PC-3 (cell line): ENCODE measurements at places on chromosomes 5 and 9.
A peak's percentile ranks its signal among the peaks of the same experiment; 100 is the strongest.

DNA sequence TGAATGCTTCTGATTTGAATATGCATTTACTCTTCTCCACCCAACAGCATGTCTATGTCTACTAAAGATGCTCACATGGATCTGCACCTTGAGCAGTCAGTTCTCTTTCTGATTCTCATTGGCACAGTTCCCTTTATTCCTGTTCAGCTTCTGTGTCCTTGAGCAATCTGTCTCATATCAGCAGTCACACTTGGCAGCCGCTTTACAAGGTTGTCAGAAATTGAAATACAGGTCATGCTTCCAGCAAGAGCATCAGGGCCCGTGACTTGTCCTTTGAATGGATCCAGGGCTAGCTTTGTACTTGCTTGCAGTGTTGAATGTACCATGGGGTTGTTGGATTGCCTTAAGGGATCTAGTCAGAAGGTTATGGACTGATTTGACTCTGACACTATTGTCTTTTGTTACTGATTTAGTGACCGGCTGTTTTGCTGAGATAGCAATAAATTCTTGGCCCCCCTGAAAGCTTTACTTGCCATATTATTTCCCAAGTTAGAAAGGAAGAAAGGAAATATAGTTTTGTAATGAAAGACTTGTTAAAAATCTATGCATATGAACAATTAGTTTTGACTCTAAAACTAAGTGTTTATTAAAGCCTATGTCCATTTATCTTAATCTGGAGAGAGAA lies 273.4 kb upstream of the ISL1 start:
- DNase-seq = no peak

DNA sequence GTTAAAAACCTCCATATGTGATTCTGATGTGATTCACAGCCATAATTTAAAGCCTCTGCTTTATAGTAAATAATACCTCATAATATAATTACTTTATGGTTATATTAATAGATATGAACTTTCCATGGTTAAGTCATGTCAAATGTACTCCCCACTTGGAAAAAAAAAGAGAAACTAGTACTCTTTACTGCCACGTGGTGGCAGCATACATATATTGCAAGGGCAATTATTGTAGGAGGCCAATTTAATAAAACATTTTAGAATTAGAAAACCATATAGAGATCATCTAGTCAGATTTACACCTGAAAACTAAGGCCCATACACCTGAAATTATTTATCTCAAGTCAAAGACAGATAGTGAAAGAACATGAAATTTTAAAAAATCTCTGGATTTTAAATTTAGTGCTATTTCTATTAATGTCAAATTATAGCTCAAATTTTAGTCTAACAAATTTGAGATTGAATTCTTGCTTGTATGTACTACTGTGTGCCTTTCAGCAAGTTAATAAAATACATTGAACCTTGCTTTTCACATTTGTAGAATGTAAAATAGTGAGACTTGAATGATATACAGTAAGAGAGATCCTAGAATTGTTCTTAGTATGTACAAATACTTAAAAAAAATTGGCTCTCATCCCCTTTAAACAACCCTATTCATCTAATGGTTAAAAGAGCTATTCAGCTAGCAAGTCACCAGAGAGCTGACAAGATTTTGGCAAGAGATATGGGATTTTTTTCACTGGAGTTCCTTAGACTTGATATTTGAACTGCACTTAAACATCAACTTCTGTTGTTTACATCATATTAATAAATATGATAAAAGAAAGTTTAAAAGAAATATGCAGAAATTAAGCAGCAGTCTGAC lies 603.8 kb downstream of the TLE4 start:
- DNase-seq = peak; percentile 63

GRCh38 chr9:34190996-34191892 lies 12.4 kb downstream of the UBAP1 start:
- DNase-seq = peak; percentile 28

DNA sequence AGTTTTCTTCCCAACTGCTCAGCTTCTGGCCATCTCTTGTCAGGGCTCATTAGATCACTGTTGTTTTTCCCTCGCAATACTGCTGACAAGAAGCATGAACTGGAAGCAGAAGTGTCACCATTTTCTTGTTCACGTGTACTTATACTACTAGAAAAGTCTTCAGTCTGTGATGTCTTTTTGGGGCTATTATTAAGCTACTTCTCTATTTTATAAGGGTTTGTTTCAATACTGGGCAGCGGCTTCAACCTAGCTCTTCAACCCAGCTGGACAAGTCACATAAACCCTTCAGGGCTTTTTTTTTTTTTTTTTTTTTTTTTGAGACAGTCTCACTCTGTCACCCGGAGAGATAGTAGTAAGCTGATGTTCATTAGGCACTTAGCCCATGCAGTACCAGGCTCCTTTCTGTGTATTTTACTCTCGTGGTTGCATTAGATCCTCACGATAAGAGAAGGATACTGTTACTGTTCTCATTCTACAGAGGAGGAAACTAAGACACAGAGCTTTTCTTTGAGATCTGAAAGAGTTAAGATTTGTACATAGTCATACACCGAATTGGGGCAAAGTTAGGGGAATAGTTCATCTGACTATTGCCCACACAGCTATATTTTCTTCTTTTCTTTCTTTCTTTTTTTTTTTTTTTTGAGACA lies 20.5 kb downstream of the RAPGEF1 start:
- DNase-seq = no peak

DNA sequence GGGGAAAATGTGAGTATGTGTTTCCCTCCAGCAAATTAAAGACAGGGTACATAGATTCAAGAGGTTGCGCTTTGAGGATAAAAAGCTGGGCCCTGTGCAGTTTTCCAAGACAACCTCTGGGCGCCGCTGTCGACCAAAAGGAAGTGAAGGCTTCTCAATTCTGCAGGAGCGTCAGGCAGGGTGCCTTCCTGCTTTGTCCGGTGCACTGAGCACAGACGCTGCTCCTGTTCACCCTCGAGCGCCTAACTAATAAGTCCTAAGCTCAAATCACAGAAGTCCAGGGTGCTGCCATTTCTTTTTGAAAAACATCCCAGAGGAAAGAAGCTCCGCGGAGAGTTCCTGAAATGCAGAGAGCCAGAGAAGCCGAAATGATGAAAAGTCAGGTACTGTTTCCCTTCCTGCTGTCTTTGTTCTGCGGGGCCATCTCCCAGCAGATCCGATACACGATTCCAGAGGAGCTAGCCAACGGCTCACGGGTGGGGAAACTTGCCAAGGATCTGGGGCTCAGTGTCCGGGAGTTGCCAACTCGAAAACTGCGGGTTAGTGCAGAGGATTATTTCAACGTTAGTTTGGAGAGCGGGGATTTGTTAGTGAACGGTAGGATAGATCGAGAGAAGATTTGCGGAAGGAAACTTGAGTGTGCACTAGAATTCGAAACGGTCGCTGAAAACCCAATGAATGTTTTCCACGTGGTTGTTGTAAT lies at the start of gene PCDHGB1:
TSS of gene PCDHGB1 (plus strand) at position 183 of the 703 bp plus-strand sequence. CDS start at position 345, 162 bp downstream.
- no peak for DNase-seq

DNA sequence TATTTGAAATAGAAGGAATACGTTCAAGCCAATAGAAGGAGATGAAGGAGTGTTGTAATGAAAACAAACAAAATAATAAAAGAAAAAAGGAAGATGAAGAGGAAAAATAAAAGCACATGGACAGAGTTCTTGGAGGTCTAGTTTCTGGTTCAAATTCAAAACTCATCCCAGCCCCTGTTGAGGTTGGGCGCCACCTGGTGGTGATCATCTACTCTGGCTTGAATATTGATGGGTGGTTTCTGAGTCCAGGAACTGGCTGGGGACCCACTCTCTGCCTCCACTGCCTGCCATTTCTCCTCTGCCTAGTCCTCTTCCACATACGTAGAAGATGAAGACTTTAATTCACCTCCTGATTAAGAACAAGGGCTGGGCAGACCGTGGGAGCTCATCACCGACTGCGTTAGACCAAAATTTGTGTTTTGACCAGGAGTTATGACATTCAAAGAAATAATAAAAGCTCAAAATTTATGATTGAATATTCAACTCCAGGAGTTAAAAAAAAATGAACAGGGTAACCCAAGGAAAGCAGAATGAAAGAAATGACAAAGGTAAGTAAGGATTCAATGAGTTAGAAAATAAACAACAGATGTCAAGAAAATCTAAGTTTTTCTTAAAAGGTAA lies 99.0 kb upstream of the SLC1A3 start:
- DNase-seq = peak; percentile 86

- DNase-seq = no peak
Observed at GRCh38 chr9:27817747-27818146, 244.5 kb upstream of the C9orf72 start.

DNA sequence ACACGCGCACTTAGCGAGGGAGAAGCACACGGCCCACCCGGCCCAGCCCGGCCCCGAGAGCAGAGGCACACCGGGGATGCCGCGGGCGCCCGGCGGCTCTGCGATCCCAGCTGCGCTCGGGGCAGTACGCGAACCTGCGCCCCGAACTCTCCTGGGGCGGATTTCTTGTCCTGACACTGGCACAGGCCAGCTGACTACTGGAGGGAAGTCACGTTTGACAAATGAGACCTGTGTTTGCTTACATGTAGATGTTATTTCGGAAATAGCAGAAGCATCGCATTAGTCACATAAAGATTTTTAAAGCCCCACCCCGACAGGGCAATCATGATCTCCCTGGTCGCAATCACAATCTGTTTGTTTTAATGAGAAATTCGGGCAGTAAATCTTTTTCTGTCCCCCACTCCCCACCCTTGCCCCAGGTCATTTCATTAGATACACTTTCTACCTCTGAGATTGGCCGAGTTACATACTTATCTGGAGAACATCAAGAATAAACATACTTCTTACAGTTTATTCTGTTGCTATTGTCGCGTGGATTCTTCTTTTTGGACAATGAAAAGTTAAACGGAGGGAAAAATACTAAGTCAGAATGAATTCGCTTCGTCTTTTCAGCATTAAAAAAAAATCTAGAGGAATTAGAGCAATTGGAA lies 518.9 kb downstream of the CTNND2 start:
- peak; percentile 46 for DNase-seq

- DNase-seq = no peak
Observed at GRCh38 chr9:128895556-128895955, 13.6 kb downstream of the LRRC8A start.

GRCh38 chr9:96441798-96442445 lies 8.0 kb upstream of the HABP4 start:
- DNase-seq = peak; percentile 59

DNA sequence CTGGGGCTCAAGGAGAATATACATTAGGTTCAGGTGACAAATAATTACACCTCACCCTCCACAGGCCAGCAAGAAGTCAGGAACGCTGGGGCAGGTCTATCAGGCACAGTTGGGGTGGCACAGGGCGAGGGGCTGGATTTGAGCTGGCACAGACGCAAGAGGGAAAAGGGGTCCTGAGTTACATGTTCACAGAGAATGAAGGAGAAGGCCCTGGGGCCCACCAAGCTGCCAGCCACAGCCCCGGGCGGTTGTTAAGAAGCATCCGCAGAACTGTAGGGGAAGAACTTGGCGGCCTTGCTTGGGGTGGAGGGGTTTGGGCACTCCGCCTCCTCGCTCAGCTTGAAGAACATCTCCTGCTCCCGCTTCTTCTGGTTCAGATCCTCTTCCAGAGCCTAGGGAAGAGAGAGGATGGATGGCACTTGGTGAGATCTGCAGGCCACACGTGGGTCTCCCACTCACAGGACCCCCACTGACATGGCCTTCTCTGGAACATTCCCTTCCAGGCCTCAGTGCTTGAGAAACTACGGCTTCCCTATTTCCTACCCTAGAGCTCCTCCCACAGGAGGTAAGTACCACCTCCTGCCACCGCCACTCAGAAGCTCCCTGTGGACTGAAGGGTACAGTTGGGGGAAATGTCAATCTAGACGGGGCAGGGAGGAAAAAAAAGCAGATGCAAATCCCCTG lies 38.3 kb upstream of the FBXW11 start:
- DNase-seq = no peak

DNA sequence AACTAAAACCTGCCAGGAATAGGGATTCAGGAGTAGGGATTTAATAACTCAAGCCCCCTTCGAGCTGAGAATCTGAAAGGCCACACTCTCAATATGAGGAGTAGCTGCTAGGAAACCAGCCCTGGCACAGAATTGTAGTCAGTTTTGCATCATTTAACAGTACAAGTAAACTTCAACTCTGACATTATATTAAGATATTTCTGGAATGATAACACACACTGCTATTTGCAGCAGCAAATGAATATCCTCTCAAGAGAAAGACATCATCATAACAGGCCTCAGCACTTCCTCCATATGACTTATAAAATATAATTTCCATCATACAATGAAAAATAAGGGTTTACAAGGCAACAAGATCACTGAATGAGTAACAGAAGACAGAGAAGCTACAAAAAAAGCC lies 138.2 kb upstream of the RFX3 start:
- no peak for DNase-seq

- DNase-seq = peak; percentile 79
Observed at GRCh38 chr5:91332267-91333045, 50.7 kb downstream of the ARRDC3 start.

- no peak for DNase-seq
Observed at GRCh38 chr9:70352802-70353201, 61.7 kb downstream of the KLF9 start.

DNA sequence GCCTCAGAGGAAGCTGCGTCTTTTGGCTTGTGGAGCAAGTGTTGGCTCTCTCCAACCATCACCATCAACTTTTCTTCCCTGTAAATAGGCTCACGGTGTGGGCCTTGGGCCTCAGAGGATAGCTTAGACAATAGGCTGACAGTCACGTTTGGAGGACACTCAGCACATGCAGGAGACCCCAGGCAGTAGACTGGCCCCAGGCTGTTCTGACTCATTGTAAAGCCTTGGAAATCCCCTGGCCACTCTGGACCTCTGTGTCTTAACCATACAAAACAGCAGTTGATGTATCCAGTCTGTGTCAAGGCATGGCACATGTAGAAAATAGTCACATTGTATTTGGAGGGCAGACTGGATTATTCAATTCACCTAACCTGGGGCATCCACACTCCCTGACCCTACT lies 18.6 kb downstream of the CD74 start:
- DNase-seq = no peak

- no peak for DNase-seq
Observed at GRCh38 chr5:179879003-179879689, 20.5 kb upstream of the MRNIP start.

GRCh38 chr5:53319315-53319714 lies 161.1 kb upstream of the FST start:
- DNase-seq = no peak

GRCh38 chr9:111917201-111917600 lies 20.6 kb downstream of the UGCG start:
- DNase-seq = no peak

- no peak for DNase-seq
Observed at GRCh38 chr9:77176106-77176505, 1.2 kb upstream of the VPS13A start.

DNA sequence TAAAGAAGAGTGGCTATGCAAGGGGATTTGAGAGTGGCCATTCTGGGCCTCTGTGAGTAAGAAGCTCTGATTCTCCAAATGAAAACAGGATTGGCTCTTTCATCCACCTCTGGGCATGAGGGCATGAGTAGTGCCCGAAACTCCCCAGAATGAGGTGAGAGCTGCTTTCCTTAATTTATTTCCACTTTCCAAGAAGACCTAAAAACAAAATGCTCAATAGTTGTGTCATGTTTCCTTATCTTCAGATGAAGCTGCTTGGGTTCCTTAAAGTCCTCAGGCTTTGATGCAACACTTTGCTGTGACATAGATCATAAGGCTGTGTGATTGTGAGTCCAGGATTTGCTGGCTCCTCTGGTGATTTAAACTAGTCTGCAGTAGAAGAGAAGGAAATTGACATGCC lies 3.1 kb upstream of the ZCCHC10 start:
- no peak for DNase-seq
